ENCODE measurements at places on chromosomes 12 and 14.

- no peak for DNase-seq
Observed at GRCh38 chr12:117178745-117179144, 11.5 kb downstream of the FBXO21 start.

- DNase-seq: no peak
Observed at GRCh38 chr12:121781998-121782979, 11.2 kb downstream of the RHOF start.

DNA sequence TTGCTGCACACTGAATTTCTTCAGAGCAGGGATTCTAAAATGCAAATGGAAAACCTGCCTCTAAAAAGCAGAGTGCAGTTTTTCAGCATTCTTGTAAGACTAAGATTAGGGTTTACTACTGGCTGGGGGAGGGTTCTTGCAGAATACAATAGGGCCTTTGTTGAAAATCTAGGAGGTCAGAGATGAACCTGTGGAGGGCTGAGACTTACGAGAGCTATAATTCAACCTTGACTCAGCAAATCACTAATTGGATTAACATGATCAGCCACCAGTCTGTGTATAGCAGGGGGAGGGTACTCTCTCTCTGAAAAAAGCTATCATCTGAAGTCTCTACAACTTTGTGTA is 92.6 kb upstream of the HIF1A start:
- no peak for DNase-seq

- DNase-seq: no peak
Observed at GRCh38 chr14:99009871-99010270, 262.1 kb downstream of the BCL11B start.

GRCh38 chr12:101775816-101776215 is 36.6 kb upstream of the SYCP3 start:
- DNase-seq: no peak

DNA sequence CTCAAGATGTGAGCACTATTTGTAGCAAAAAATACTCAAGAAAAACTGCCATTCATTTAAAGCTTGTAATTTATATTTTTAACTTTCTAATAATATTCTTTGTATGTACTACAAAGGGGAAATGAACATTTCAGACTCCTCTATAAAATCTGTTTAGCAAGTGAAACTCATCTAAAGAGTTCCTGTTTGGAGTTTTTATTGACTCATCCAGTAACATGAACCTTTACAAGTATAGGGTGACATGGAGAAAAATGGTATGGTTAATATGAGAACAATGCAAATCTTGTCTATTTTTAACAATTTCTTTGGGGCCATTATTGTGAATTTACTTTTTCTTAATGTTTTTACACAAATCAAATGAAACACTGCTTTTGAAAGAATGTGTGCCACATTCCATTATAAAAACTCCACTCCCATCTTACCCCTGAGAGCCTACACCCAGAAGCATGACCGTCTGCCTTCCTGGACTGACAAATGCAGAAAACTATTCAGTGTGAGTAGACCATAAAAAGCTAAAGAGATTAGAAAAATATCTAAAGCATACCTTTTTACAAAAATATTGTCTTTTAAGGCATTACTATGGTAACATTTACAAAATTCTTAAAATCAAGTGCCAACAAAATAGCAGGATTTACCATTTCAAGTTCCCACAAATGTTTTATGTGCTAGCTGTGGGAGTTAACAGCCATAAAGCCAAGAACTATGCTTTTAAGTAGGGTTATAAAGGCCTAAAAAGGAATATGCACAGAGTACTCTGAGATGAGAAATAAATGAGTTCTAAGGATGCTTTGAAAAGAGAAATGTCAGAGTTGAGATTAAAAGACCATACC is 144.0 kb downstream of the ADAMTS20 start:
- DNase-seq: no peak

- no peak for DNase-seq
Observed at GRCh38 chr12:64918801-64919200, 94.4 kb downstream of the TBC1D30 start.

DNA sequence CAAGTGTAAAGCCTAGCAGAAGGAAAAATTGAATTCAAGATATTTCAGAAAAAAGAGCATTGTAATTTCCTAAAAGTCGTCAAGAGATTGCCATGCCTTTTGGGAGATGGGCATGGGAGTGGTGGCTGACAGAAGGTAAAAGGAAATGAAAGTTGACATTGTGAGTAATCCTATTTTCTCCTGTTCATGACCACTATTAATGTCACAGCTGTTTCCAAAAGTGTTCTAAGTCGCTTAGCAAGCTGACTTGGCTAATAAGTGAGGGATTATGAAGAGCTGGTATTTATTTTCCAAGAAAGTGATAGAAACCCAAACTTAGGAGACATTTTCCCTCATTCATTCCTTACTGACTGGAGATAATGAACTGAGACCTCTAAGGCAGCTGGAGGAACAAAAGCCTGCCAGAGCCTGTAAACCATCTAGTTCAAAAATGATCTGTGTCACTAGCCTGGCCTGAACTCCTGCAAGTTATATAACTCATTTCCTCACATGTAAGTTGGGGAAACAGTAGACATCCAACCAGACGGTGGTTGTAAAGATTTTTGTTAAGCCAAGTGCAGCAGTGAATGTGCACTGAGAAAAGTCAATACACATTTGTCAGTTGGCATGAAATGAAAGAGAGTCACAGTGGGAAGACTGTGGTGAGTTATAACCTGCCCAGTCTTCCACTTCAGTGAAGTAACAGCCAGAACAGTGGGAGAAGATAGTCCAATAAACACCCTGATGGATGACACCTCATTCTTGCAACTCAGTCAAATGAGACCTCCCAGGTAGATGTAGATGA is 75.8 kb downstream of the DIO2 start:
- no peak for DNase-seq

DNA sequence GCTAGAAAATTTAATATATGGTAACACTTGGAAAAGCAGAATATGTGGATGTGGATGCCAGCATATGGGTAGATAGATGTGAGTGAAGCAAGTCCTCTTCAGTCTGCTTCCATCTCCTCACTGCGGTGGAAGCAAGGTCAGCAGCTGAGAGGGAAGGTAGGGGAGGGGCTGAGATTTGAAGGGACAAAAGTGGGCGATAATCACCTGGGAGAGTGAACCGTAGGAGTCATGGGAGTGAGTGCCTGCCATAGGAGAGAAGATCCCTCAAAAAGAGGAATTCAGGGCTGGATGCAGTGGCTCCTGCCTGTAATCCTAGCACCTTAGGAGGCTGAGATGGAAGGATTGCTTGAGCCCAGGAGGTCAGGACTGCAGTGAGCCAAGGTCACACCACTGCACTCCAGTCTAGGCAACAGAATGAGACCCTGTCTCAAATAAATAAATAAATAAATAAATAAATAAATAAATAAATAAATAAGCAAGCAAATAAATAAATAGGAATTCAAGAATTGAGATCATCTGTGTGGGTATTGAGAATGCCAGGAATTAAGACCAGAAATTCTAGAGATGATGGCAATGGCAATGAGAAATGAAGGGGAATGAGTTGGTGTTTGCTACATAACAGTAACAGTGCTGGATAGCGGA is 123.4 kb downstream of the BICD1 start:
- no peak for DNase-seq

GRCh38 chr12:101855364-101855884 is 22.0 kb upstream of the DRAM1 start:
- no peak for DNase-seq
